ENCODE measurements at places on chromosomes 4 and X.

- no peak for DNase-seq
Observed at GRCh38 chrX:77572322-77572721, 125.1 kb downstream of the FGF16 start.

DNA sequence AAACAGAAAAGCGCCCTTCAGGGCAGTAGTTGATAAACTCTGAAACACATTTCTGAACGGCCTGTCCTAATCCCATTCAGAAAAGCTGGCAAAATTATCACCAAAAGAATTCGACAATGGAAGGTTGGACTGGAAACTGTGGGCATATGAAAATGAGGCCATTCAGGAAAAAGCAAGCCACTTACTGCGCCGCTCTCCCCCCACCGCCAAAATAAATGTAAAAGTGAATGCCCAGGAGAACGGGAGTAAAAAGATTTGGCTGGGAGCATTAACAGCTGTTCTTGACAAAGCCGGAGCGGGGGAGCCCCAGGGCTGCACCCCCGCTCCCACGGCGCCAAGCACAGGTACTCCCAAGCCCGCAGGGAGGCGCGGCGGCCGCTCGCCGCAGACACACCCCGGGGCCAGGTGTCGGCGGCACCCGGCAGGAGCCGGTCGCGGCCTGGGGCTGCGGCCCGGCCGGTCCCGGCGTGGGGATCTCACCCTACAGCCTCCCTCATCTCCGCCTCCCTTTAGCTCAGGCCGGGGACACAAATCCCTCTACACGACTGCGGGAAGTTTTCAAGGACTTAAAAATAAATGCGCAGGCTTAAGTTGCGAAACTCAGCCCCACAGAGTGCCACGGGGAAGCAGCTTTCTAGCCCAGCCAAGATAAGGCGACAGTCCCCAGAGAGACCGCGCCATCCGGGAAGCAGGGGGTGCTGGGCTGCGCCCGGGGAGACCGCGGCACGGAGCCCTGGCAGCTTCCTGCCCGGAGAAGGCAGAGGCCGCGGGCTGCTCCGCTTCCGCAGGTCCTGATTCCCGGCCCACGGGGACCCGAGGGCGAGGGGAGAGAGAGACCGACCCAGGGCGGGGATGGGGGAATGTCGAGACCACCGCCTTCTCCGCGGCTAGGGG is 593 bp downstream of the SH3RF1 start:
- DNase-seq = peak; percentile 53

- DNase-seq = no peak
Observed at GRCh38 chr4:159021597-159022385, 81.1 kb upstream of the RAPGEF2 start.

GRCh38 chr4:129532573-129532972 is 436.6 kb downstream of the C4orf33 start:
- no peak for DNase-seq

DNA sequence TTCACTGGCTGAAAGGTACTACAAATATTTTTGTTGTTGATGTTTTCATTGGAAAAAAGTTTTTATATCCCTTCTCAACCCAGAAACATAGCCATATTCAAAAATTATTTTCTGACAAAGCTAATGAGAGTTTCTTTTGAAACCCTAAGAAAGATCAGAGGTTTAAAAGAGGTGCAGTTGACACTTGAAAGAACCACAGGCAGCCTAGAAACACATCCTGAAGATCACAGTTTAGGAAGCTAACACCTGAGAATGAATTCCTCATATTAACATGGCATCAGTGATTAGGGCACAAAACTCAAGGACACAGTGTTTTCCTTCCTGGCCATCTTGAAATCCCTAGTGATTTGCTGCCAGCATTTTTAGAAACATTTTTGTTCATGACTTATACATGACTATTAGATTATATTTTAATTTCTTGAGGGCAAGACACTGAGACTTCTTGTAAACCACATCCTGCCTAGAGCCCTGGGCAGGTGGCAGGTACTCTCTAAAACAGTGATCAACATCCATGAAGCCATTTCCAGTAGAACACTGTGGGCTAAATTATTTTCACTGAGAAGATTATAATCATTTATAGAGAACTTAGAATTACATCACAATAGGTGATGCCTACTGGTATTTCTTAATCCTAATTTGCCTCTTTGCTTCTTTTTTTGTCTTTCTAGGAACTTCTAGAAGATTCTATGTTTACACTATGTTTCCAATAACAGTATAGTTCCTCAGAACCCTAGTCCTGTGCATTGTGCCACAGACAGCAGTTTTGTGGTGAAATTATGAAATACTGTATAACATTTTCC is 80.0 kb downstream of the ARSJ start:
- peak; percentile 56 for DNase-seq

DNA sequence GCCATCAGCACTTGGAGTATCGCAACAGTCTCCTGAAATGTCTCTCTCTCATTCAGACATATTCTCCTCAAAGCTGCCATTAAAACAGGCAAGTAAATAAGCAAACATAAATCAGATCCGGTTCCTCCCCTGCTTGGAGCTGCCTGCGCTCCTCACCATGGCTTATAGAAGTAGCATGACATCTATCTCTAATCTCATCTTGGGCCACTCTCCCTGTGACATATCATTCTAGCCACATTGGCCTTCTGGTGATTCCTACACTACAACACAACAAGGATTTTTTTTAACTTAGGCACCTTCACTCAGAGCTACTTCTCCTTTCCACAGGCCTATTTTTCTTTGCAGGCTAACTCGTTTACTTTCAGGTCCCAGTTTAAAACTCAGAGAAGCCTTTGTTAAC is 387.9 kb downstream of the ARHGAP24 start:
- no peak for DNase-seq

DNA sequence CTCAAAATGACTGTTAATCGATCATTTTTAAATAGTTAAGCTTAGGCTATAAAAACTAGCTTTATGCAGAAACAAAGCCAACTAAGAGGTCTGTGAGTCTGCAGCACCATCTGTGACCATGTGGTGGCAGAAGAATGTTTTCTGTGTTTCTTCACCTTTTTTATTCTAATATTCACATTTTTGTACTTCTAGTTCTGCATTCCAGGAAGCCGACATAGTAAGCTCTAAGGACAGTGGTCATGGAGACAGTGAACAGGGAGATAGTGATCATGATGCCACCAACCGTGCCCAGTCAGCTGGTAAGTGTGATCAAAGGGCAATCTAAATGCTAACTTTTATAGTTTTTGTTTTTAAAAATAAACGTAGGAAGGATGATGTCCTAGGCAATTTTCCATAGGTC is 5.6 kb downstream of the PCDH10 start:
- no peak for DNase-seq

DNA sequence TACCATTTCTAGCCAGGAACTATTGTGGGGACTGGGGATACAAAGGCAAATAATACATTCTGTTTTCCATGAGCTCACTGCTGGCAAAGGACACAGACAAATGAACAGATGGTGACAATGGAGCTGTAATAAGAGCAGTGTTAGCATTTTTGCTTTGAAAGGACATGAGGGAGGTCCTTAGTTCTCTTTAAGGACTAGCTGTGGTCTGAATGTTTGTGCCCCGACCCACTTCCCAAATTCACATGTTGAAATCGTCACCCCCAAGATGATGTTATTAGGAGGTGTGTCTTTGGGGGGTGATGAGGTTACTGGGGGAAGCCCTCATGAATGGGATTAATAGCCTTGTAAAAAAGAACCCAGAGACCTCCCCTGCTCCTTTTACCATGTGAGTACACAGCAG is 30.3 kb downstream of the CCNG2 start:
- no peak for DNase-seq

- DNase-seq = no peak
Observed at GRCh38 chr4:124202099-124202498, 510.4 kb downstream of the ANKRD50 start.

DNA sequence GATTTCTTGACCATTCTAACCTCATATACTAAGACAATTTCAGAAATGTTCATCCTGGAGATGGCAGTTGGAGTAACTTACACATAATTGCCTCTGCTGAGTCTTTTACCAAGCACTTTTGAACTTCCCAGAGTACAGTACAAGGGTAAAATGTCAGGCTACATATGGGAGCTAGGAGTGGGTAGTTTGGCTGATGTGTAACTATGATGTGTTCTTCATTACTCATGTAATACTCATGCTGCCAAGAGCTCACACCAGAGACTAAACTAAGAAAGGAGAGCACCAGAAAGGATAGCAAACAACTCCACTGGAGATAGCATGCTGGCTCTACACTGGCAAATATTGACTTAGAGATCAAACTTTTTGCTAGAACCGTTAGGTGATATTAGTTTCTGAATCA is 194.0 kb downstream of the PDGFRA start:
- no peak for DNase-seq

- DNase-seq = no peak
Observed at GRCh38 chr4:184444953-184445309, 29.4 kb downstream of the IRF2 start.

- DNase-seq = no peak
Observed at GRCh38 chr4:129821963-129822362, 726.0 kb downstream of the C4orf33 start.

DNA sequence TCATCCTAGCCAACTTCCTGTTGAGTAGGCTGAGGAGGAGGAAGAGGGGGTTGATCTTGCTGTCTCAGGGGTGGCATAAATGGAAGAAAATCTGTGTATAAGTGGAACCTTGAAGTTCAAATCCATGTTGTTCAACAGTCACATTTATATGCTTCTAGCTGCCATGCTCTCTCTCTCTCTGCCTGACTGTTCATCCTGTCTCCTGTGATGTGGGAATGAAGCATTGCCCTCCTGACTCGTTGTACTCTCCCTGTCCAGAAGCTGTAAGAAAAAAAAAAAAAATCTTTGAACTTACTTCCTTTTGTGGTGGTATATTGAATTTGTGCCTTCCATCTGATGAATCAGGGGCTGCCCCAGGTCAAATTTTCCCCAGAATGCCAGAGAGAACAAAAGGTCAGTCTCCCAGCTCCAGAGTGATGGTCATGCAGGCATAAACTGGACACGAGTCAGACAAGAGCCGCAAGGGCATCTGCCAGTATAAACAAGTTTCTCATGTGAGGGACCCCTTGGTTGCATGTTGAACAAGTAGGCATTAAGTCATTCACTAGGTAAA is 257.0 kb downstream of the IDS start:
- no peak for DNase-seq

DNA sequence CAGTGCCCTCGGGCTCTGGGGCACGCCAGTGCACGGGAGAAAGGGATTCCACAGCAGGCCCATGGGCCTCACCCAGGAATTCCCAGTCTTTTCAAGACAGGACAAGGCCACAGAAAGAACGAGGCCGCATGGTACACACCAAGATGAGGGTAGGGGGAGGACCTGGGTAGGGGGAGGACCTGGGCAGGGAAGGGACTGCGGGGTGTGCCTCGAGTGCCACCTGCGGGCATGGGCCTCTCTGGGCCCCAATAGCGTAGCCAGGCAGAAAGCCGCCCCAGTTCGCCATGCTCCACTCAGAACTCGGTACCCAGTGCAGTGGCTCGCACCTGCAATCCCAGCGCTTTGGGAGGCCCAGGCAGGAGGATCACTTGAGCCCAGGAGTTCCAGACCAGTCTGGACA is 14.0 kb upstream of the DUSP9 start:
- DNase-seq = no peak

DNA sequence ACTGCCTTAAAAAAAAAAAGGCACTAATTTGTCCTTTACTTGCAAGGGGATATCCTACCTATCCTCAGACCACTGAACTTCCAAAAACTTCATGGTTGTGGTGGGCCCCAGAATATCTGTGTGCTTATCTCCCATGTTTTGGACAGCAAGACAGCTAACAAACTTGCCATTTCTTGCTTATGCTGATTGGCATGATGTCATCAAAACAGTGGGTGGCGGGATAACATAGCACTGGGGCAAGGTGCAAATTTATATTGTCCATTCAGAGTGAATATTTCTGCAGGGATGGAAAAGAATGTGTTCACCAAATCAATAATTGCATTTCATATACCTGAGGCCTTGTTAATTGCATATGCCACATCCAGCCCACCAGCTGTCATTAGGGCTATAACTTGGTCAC is 23.5 kb downstream of the HAUS3 start:
- no peak for DNase-seq

GRCh38 chr4:114026447-114026846 is 47.0 kb upstream of the ARSJ start:
- DNase-seq = no peak

DNA sequence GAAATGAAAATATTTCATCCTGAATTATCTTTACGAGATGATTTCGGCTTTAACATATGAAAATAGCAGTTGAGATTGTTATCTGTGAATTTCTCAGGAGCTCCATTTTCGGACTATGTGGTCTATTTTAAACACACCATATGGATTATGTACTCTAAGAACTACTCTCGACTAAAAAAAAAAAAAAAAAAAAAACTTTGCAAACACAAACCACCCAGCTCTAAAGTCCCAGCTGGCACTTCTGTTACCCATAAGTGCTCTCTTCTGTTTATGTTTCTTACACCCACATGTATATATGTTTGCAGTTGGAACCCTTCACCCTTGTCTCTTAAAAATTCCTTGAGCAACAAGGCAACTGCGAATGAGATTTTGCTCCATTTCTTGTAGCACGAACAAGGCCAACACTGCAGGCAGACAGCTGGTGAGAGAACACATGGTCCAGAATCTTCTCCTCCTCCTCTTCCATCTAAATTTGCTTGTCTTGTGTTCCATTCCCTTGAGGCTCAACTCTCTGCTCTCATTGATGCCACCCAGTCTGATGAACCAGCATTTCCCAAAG is 172.7 kb upstream of the HCCS start:
- DNase-seq = no peak

DNA sequence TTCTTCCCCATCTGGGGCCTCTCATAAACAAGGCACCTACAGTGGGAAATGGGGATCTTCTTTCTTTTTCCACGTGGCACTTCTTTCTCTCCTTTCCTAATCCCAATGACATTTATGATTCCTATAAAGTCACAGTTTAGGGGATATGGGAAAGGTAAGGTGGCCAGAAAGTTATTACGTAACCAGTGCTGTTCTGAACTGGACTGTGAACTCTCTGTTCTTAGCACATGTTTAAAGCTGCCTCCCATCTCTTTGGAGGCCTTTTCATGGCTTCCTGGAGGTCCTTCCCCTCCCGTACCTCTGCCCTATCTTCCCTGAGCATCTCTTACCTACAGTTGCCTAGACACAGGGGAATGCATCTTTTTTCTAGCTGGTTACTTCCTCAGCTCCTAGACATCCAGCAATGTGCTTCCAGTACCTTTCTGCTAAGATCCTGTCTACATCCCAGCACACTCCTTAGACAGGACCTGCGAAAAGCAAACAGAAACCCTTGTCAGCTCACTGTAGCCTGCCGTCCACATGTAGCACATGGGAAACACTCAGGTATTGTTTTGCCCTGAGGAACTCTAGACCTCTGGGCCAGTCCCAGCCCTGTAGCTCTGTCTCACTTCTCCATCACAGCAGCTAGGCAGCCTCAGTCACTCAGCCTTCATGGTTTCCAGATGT is 195.4 kb downstream of the NWD2 start:
- no peak for DNase-seq

- DNase-seq = no peak
Observed at GRCh38 chr4:56662782-56663468, 18.2 kb downstream of the HOPX start.

DNA sequence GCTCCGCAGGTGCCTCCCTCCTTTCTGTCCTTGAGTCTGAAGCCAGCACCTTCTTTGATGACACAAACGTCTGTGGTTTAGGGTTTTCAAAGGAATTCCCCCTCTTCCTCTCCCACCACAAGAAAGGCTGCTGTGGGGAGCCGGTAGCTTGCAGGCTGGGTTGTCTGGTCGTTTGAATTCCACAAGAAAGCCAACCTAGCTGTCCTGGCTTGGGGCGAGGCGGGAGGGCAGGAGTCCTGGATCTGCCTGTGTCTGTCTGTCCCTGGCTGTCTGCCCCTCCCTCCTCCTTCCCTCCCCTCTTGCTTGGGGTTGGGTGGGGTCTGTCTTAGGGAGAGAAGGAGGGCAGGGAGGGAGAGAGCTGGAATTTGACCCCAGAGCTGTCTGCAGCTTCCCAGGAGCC is 56.3 kb downstream of the SHROOM2 start:
- DNase-seq = no peak

Data from activated naive CD4-positive, alpha-beta T cell treated with anti-CD3 and anti-CD28 coated beads, Interleukin-2, amount 10 ng/mL, durations not matched to agents 7 days and 5 days (primary cell).